ENCODE measurements at places on chromosomes 7 and 10.

- DNase-seq: no peak
These were observed 23.2 kb downstream of the COL1A2 start for GRCh38 chr7:94417901-94418300.

GRCh38 chr10:74909670-74910069 lies 83.3 kb downstream of the KAT6B start:
- DNase-seq: no peak

- no peak for DNase-seq
These were observed 137.2 kb upstream of the ADARB2 start for GRCh38 chr10:1874533-1874932.

DNA sequence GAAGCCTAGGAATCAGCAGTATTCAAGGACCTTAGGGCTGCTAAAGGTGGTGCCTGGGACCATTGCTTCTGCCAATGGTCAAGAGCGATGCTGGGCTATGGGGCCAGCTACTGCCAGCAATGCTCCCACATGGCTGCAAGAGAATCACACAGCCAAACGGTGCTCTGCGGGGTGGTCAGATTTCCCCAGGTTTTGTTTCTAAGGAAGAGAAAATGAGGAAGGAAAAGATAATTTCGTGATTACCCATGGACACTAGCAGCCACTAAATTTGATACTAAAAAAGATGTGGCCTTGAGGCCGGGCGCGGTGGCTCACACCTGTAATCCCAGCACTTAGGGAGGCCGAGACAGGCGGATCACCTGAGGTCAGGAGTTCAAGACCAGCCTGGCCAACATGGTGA lies 83.0 kb downstream of the LYZL2 start:
- DNase-seq: no peak

DNA sequence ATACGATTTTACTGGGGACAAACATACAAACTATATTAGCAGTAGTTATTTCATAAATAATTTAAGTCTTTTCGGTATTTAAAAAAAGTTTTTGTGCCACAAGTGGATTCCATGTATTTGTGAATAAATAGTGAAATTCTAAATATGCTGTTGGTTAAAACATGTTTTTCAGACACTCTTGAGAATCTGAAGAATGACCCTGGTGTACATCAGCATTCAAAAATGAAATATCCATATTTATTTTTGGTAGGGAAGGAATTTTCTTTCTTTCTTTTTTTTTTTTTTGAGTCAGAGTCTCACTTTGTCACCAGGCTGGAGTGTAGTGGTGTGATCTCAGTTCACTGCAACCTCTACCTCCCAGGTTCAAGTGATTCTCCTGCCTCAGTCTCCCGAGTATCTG lies 136.1 kb upstream of the CDK6 start:
- DNase-seq: no peak

- no peak for DNase-seq
These were observed 29.7 kb downstream of the NUP42 start for GRCh38 chr7:23211589-23211988.

DNA sequence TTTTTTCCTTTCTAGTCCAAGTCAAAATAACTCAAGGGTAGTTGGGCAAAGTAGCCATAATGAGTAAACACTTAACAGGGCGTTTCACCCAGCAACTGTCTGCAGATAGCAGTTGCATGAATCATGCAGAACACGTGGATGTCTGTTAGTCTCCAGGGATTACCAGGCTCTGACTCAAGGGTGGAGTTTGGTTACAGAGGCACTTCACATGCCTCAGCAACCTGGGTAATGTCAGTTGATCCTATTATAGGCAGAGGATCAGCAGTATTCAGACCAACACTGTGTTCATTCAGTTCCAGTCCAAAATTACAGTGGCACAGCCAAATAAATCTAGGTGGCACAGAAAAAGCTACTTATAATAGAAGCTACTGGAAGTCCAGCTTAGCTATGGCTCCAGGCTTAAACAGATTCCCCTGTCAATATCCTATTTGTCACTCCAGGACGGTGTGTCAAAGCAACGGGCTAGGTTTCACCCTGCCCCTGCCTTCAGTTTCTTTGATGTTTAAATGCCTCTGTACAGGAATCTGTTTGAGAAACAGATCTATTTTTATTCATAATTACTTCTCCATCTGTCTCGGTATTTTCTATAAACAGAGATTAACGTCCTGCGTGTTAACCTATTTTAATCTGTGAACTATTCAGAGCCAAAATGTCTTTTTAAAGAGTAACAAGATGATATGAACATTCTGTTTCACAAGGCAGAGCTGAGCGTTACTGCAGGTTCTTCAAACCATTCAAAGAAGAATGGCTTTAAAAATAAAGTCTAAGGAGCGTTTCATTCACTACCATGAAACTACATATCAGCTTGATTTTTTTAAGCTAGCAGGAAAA lies 162.6 kb upstream of the AKR1E2 start:
- DNase-seq: no peak

Measured in stimulated activated CD8-positive, alpha-beta memory T cell treated with anti-CD3 and anti-CD28 coated beads, Interleukin-4, amount 100 ng/mL, for 1 hour (primary cell).